A549 (cell line): ENCODE measurements at places on chromosomes 1 and 21. TPM values are rescaled to one million over a fixed set of nuclear protein-coding genes. Genes with fewer than 3 reads are reported as not detected.

The FCAMR gene
- not detected in 3 replicates for polyA plus RNA-seq

DNA sequence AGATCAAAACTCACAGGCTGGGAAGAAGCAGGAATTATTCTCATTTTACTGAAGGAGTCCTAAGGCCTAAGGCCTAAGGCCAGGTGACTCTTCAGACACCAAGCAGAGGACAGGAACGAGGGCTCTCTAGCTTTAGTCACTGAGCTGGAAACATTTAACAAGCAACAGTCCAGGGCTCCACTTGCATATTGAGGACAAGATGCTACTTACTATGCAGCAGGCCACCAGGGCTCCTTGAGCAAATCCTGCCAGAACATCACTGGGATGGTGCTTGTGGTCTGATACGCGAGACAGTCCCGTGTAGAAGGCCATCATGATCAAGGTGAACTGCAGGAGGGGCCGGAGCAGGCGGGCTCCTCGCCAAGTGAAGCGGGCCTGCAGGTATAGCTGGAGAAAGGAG is 67.6 kb downstream of the PLPP3 start:
- DNase-seq: no peak

DNA sequence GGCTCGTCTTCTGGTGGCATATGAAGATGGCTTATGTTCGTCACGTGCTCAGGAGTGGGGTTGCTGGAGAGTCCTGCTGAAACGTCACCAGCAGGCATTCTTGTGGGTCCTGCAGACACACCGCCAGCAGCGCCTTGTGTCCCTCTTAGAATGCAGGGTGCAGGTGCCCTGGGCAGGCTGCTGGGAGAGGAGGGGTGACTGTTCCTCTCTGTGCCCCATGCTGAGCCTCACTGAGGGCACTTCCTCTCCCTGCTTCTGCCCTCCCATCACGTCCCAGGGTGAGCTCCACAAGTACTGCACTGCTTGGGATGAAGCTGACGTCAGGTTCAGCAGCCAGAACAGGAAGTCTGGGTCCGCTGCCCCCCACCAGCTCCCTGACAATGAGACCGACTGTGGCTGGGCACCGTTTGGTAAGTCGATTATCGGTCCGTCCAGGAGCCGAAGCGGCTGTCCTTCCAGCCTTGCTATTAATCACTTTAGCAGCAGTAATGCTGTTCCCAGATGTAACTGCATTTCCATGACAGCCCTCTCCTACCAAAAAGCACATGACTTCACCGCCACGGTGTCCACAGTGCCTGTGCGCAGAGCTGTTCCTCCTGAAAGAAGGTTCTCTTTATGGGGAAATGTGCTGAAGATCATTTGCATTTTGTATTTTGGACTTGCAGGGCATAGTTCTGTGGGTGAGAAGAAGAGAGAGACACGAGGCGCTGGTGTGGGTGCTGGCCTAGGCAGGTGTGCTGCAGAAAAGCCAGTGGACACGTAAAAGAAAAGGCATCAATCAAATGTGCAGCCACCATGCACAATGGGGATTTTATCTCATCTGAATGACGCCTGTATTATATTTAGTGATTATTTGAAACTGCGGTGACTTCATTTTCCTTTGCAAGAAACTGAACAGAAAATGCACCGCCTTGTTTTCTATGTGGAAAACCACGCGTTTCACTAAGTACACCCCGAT is 21.0 kb downstream of the SLC37A1 start:
- DNase-seq: no peak

DNA sequence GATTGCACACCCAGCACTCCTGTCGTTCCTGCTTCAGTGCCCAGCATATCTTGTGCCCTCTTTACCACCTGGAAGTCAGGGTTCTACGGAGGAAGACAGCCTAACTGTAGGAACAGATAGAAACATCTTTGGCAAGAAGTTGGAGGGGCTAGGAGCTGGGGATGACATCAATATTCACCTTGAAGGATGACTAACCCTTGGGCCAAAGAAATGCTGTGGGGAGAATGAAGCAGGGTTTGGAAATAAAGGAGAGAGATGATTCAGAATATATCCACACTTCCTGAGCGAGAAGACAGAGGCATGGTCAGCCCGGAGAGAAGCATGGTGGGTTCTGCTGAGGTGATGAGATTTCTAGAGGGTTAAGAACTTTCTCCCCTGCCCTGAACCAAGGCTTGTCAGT is 4.6 kb upstream of the NKAIN1 start:
- no peak for DNase-seq
